ENCODE measurements at places on chromosomes 1 and 21.

DNA sequence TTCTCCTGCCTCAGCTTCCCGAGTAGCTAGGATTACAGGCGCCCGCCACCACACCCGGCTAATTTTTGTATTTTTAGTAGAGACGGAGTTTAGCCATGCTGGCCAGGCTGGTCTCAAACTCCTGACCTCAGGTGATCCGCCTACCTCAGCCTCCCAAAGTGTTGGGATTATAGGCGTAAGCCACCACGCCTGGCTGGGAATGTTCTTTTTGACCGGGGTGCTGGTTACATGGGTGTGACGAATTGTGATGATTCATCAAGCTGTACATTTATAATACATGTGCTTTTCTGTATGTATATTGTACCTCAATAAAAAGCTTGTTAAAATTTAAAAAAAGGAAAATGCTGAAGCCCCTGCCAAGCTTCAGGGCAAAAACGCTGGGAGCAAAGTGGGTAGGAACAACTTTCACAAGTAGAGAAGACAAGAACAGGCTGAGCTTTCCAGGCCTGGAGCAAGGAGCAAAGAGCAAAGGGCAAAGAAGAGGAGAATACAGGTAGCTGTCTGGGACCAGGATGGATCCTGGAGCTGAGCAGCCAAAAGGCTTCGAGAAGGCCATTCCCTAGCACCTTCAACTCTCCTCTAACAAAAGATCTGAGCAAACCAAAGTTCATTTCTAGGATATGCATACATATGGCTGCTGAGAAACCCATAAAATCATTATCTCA lies 20.5 kb upstream of the YRDC start:
- DNase-seq, result no peak

DNA sequence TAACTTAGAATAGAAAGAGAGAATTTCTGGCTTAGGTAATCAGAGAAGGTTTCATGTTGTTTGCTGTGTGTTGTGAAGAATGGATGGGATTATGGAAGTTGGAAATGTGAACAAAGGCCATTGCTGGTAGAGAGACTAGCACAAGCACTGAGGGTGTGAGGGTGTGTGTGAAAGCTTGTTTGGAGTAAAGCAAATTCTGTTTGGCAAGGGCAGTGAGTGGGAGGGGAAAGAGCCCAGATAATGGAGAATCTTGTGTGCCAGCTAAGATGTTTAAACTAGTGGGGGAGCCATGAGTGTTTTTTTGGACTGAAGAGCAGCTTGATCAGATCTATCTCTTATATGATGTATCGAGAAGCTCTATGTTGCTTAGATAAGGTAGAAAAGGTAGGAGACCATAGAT lies 107.1 kb downstream of the DISP1 start:
- no peak for DNase-seq

DNA sequence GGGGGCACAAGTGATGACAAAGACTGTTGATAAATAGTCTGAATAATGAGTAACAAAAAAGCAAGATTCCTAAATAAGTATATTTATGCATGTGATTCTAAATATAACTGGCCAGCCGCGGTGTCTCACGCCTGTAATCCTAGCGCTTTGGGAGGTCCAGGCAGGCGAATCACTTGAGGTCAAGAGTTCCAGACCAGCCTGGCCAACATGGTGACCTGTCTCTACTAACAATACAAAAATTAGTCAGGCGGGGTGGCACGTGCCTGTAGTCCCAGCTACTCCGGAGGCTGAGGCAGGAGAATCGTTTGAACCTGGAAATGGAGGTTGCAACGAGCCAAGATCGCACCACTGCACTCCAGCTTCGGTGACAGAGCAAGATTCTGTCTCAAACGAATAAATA lies 161.5 kb downstream of the TOMM20 start:
- no peak for DNase-seq

DNA sequence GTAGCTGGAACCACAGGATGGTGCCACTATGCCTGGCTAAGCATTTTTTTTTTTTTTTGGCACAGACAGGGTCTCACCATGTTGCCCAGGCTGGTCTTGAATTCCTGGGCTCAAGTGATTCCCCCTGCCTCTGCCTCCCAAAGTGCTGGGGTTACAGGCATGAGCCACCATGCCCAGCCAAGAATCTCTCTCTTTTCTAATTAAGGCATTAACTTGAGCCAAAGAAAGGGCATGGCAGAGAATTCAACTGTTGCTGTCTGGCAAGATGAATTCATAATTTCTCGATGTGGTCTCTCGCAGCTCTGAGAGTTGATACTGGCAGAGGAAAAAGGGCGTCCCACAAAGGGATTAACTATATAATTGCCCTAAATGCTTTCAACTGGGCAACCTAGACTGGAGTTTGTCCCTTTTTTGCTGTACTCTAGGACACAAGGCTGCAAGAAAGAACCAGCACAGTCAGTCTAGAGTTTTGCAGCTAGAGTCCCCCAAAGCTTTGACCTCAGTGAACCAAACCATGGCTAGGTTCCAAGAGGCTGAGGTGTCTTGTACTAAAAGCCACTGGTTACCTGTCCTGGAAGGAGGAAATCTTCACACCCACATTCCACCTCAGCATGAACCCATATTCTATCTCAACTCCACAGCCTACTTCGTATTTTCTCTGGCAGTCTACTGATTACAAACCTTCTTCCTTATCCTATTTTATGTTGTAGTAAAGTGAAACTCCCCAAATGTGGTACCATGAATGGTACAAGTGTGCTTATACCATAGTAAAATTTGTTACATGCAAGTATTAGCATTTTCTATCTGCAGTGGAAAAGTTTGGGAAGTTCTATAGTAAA lies 51.2 kb downstream of the OPTC start:
- DNase-seq, result no peak

GRCh38 chr1:221897321-221897721 lies 155.4 kb upstream of the DUSP10 start:
- DNase-seq, result no peak

DNA sequence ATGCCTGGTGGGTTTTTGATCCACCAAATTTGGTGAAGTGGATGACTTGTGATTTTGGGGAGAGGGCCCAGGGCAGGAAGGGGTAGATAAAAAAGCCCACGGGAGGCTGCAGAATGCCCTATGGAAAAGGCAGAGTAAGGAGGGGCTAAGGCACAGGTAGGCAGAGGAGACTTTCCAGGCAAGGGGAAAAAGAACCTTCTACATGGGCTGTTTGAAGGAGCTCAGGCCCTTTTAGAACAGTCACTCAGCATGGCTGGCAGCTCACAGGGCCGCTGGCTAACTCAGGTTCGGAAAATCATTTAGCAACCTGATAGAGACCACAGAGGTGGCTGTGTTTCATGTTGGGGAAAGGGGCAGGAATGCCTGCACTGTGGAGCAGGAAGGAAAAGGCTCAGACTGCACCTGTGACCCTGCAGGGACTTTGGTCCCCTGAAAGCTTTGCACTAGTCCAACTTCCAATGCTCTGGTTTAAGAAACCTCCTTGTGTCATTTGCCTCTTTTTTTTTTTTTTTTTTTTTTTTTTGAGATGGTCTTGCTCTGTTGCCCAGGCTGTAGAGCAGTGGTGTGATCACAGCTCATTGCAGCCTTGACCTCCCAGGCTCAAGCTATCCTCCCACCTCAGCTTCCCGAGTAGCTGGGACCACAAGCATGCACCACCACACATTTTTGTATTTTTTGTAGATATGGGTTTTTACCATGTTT lies 58.5 kb upstream of the ENAH start:
- DNase-seq, result peak; percentile 66

DNA sequence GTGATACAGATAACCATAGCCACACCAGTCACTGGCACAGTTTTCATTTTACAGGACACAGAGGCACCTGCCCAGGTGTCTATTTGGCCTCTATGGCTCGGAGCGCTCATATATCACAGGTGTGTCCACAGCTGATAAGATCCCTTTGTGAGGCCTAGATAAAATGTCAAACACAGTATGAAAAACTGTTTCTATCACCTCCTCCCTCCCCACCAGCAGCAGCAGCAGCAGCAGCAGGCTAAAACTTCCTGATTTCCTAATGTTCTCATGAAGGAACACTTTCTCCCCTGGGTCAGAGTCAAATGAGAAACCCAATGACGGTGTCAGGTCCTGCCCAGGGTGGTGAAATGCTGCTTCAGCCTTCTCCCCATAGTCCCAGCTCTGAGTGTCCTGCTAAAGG lies 24.4 kb downstream of the ELAPOR1 start:
- DNase-seq, result no peak

GRCh38 chr1:226640321-226641136 lies 92.0 kb downstream of the STUM start:
- DNase-seq, result no peak

Measured in RCC 7860 (cell line).